CD4-positive, alpha-beta T cell treated with Interleukin-10 for 1 hour (primary cell): ENCODE measurements at places on chromosomes 3 and 15.

GRCh38 chr3:124351430-124352148 lies 359.7 kb upstream of the ROPN1 start:
- DNase-seq = peak; percentile 2

- peak; percentile 10 for DNase-seq
Measured at GRCh38 chr15:82045179-82045891, 483 bp downstream of the MEX3B start.

DNA sequence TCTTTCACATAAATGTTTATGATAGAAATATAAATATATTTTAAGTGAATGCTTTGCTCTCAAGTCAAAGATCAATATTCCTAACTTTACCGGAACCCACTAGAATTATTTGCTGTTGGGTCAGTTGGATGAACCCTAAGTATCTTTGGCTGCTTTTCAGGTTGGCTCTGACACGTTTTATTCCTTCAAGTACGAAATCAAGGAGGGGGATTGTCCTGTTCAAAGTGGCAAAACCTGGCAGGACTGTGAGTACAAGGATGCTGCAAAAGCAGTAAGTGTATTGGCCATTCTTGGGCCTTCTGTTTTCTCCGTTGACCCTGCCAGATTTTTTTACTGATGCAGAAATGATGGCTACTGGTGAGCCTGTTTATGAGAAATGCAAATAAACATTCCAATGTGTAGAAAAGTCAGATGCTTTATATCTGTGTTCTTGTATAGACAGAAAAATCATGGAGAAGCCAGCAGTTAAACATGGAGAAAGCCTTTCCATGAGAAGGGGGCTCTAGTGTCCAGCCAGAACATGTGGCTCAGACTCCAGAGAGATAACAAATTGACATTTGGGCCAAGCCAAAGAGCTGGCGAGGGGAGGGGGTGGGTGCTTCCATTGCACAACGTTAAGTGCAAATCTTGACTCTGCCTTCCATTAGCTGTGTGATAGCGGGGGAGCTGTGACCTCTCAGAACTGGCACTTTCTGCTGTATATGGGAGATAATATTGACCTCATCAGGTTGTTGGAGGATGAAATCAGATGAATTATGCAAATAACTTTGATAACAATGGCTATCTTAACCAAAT lies 3.0 kb downstream of the KNG1 start:
- no peak for DNase-seq

DNA sequence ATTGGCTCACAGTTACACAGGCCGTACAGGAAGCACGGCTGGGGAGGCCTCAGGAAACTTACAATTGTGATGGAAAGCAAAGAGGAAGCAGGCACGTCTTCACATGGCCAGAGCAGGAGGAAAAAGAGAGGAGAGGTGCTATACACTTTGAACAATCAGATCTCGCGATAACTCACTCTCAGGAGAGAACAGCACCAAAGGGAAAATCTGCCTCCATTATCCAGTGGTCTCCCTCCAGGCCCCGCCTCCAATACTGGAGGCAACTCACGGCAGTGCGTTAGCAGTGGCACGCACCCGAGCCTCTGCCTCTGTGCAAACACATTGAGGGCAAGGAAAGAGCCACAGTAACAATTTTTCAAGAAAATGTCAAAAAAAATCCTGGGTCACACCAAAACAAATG lies 11.0 kb downstream of the OSTN start:
- DNase-seq = no peak

DNA sequence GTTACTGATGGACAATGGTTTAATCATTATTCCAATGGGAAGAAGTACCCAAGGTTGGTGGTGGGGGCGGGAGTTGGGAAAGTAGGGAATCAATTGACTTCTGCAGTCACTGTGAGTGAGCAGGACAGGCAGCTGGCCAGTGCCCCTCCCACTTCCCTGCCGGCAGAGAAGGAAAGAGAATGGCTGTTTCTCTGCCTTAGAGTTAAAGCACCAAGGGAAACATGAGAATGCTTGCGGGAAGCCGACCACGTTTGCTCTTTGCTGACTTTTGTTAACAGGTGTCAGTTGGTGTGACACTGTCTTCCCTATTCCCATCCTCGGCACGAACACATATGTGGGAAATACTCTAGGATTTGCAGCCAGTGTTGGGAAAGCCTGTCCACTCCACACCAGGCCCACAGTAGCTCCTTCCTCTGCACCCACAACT lies 33.5 kb upstream of the MFSD1 start:
- DNase-seq = no peak

- DNase-seq = no peak
Measured at GRCh38 chr3:160450846-160451245, 1.3 kb upstream of the TRIM59 start.

- no peak for DNase-seq
Measured at GRCh38 chr3:152497457-152497856, 228.7 kb downstream of the MBNL1 start.

DNA sequence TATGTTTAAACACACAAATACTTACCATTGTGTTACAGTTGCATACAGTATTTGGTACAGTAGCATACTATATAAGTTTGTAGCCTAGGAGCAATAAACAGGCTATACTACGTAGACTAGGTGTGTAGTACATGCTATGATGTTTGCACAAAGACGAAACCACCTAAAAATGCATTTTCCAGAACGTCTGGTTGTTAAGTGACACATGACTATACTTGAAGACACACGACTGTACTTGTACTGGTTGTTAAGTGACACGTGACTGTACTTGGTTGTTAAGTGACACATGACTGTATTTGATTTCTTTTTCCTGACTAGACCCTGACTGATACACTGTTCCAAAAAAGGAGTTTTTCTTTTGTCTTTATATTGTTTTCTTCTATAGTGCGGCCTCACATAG lies 34.1 kb downstream of the RAB8B start:
- DNase-seq = no peak

- DNase-seq = no peak
Measured at GRCh38 chr15:65952391-65953053, 83.2 kb downstream of the RAB11A start.

GRCh38 chr15:92430069-92430440 lies 36.4 kb downstream of the ST8SIA2 start:
- no peak for DNase-seq

DNA sequence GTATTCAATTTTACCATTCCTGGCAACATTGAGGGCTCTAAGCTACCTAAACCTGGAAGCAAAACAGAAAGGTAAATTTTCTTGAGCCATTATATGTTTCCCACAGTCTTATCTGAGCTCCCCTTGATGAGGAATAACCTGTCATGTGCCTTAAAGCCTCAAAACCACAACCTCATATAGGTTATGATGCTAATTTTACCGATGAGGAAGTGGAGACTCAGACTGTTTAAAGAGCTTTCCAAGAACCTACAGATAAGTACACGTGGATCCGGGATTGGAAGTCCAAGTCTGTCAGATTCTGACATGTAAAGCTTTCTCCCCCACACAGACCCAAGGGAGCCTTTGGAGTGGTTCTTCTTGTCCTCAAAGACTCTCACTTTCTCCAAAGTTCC lies 140.5 kb downstream of the SEMA6D start:
- DNase-seq = no peak

DNA sequence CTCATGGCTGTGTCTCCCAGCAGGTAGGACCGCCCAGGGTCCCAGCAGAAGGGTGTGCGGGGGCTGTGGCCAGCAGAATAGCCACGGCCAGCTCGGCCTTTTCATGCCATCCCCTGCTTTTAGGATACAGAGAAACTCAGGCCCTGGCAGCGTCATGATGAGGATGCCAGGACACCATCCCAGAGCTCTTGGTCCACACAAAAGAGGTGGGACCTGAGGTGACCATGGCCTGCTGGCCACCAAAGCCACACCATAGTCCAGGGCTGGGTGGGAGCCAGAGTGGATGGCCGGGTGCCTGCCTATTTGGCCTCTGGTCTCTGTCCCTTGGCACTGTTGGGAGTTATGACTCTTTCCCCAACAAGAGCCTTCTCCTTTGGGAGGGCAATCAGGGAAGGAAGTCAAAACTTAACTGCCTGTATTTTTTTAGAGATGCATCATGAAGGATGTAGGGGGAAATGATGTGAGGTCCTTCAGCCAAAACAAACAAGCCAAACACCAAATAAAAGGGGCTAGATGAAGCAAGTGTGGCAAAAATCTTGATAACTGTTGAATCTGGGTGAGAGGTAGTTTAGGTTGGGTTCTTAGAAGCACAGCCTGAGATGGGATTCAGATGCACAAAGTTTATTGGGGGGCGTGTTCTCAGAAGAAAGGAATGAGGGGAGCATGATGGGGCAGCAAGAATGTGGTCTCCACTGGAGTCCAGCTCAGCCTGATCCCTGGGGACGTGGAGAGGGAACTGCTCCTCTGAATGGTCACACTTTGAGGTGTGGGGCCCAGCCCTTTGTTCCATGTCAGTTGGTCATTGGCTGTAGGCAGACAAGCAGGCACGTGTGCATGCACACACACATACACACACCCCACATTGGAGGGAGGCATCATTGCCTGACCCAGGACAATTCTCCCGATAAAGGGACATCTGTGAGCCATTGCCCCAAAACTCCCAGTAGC lies 33.2 kb downstream of the SMAD6 start:
- DNase-seq = no peak

DNA sequence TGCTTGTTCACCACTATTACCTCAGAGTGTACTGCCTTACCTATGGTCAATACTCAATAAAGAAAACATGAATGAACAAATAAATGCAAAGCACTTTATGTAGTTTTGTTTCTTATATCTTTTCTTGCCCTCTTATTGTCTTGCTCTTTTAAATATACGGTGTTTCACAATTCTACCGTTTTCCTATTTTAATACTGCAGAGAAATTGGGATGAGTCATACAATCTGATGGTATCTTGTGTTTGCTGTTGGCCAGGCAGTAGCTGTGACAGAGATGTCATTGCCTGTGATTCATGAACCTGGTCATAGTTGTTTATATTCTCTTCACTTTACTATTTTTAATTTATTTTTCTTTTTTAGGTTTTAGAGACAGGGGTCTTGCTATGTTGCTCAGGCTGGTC lies 48.3 kb downstream of the SERP1 start:
- no peak for DNase-seq

- DNase-seq = no peak
Measured at GRCh38 chr3:2420919-2421318, 322.3 kb downstream of the CNTN4 start.

DNA sequence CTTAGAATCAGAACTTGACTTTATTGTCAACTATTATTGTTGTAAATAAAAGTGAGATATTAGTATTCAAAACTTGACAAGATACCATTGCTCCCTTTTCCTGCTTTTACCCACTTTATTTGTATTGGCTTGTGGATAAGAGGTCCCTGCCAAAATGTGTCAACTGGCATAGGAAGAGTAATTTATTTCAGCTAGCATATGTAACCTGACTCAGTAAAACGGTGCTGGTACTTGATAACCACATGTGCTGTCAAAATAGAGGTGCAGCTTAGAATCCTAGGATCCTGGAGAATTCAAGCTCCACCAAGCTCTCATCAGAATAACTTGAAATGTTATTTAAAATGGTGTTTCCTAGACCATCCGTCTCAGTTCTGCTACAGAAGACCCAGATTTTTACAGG lies 90.2 kb upstream of the TGFBR2 start:
- DNase-seq = no peak

- DNase-seq = no peak
Measured at GRCh38 chr3:15116032-15116669, 17.2 kb upstream of the RBSN start.
